Stimulated activated CD8-positive, alpha-beta memory T cell treated with anti-CD3 and anti-CD28 coated beads, Interleukin-4, amount 100 ng/mL, for 48 hours (primary cell): ENCODE measurements at places on chromosomes 2 and 18.

DNA sequence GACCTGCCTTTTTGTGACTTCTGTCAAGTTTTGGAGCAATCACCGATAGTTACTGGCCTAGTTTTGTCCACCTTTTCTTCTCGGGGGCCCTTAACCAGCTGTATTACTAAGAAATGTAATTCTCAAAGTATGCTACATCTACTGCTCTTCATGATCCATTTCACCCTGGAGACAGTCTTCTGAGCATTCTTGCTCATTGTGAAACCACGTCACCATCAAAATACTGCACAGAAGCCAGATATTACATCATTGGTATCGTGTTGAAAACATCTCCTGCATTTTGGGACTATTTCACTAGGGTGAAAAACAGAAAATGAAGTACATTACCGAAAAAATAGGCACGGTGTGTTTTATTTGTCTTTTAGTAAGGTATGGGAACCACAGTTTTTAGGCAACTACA is 11.7 kb downstream of the LYPD6B start:
- no peak for DNase-seq

DNA sequence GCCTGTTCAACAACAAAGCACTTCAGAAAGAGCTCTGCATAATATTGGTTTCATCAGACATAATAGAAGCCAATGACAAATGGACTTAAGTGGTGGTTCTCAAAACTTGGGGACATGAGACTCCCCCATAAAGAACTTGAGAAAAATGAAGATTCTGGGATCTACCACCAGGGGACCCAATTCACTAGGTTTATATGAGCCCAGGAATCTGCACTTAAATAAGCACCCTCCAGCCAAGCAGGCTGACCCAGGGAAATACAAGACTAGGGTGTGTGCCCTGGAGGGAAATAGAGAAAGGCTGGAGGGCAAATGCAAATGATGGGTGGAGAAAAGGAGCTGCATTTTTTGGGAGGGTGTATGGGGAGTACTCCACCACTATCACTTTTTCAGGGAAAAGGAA is 52.5 kb downstream of the SATB2 start:
- no peak for DNase-seq

DNA sequence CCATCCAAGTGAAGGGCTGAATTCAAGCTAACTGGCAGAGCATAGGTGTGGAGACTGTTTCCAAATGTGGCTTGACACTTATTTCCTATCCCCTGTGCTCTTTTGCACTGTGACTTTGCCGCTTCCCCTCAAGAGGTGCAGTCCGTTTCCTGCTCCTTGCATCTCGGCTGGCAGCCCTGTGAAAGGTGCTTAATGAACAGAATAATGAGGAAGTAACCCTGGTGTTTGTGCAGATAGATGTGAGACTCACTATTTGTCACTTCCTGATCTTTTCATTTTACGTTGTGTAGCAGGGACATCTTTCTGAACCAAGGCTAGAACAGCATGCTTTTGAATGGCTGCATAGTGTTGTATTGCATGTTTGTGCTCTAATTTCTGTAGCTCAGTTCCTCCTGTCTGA is 60.8 kb downstream of the CEP192 start:
- no peak for DNase-seq

GRCh38 chr2:100376836-100377235 is 40.6 kb downstream of the CHST10 start:
- no peak for DNase-seq

DNA sequence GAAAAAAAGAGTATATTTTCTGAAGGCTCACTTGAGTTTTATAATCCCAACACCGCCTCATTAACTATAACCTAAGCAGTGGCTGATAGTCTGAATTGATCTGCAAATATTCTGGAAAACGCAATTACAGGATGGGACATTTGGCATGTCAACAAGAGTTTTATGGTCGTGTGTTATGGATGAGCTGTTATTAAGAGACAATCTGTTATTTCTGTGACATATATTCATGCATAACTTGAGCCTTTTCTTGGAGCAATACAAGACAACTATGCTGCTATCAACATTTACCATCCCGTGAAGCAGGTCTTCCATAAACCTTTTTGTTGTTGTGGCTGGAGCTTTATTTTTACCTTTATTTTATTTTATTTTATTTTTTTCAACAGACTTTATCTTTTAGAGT is 164.4 kb downstream of the SCG2 start:
- DNase-seq = no peak

GRCh38 chr2:67792681-67793091 is 270.1 kb downstream of the C1D start:
- DNase-seq = no peak

DNA sequence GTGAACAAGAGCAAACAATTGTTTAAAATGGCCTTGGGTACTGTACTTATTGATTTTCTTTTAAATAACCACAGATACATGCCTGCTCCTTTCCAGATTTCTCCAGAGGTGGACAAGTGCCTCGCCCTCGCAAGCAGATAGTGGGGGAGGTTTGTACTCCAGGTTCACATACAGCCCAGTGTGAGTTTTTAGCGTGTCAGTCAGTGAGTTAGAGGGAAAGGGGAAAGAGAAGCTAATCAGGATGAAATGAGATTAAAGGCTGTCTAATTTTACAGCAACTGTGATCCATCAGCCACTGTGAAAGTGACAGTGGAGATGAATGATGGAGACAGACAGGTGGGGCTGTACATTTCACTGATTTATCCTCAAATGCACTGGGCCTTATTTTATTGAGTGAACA is 74.7 kb downstream of the KLHL14 start:
- no peak for DNase-seq

DNA sequence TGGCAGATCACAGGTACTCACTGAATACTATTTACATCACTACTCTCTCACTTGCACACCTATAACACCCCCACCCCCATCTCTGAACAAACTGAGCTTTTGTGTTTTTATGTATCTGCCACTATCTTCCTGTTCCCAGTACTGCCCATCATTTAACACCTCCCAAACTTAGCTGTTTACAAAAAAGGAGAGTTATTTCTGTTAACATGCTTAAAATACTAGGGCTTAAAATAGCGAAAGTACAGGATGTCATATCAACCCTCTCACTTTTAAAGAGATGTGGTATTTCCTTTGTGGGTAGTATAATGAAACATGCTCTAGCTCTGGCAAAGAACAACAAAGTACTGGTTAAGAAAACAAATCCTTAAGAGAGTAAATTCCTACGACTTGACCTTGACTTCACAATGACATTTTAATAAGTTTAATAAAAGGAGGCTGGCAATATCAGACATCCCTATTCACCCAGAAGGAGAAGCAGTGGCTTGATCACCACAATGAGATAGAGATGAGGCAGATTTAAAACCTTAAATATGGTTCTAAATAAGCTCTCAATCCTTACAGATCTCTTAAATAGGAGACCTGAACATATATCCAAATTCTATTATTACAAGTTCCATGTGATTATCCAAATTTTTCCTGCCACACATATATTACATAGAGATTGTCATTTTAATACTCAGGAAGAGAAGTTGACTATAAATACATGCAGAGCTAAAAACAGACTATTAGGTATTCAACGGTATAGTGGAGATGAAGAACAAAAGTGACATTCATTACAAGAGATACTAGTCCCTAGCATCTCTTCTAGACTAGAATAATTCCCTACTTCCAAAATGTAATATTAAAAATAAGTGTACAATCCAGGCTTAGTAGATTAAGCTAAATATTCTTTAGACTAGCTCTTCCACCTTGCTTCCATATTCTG is 36.9 kb downstream of the TRAK2 start:
- DNase-seq = no peak

DNA sequence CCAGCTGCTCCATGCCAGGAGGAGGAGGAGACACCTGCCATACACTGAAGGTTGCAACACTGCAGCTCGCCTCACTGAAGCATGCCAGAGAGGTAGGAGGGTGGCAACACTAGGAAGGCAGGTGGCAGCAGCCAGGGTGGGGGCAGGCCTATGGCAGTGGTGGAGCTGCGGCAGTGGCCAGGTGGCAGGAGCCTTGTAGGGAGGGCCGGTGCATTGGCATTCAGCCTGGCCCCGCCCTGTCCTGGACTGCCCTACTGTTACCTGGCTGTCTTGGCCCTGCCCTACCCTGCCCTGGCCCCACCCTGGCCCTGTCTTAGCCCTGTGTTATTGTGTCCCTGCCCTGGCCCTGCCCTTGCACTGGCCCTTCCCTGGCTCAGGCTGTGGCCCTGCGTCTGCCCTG is 7.4 kb upstream of the ANKRD62 start:
- no peak for DNase-seq

- DNase-seq = no peak
These were observed 72.8 kb downstream of the PLEKHA3 start for GRCh38 chr2:178553047-178553446.
